HCT116 (cell line): ENCODE measurements at places on chromosomes 3 and 15. TPM values are rescaled to one million over a fixed set of nuclear protein-coding genes. Genes with fewer than 3 reads are reported as not detected.

SUSD5 gene
- not detected for total RNA-seq

CMTM8 gene
- 19.4 TPM for total RNA-seq

GRCh38 chr3:14719006-14719405, 44.1 kb downstream of the C3orf20 start:
- no peak for DNase-seq

- no peak for DNase-seq
Measured at GRCh38 chr3:71549951-71550350, 33.6 kb downstream of the FOXP1 start.

GRCh38 chr3:9792405-9793160, at the start of the genes ARPC4 and TADA3:
Gene ARPC4 (plus strand): TSS chr3:9793082. CDS start chr3:9793122, 40 bp downstream.
Gene TADA3 (minus strand): TSS chr3:9792473. CDS start chr3:9791466, 1,007 bp downstream.
- peak; percentile 94 for DNase-seq

- DNase-seq: no peak
Measured at GRCh38 chr3:126125781-126126251, 41.9 kb upstream of the SLC41A3 start.

GRCh38 chr3:98670020-98670419, 76.6 kb upstream of the CPOX start:
- no peak for DNase-seq

DNA sequence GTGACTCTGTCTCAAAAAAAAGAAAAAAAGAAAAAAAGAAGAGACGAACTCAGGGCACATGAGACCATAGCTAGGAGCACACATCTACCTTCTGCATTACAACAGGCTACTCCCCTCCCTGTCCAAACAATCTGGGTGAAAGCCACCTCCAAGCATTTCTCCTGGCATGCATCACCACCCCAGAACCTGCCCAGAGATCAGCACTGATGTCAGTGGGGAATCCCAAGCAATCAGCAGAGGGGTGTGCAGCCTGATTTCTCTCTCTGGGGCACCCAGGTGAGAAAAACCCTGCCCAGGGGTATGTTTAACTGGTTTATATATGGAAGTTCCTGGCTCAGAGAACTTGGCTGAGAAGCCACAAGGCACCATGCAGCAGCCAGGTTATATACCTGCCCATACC, 59.4 kb downstream of the CDC25A start:
- no peak for DNase-seq
